ENCODE measurements at places on chromosomes 16 and 17.

GRCh38 chr17:41069031-41069430 is 3.4 kb upstream of the KRTAP2-4 start:
- DNase-seq, result no peak

DNA sequence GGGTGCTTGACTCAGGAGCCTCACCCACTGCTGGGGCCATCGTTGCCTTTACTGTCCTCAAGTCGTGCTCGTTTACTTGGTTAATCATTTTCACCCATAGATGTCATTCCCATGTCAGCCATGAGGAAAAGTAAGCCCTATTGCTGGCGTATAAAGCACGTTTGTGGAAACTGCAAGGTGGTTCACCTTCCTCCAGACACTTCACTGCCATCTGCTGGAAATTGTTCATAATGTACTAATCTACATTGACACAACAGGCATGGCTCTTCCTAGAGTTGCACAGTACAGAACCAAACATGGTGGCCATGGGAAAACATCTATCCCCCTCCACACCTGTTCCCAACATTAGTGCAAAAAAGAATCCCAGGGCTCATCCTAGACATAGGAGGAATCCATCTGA is 116.6 kb downstream of the ZNF18 start:
- DNase-seq, result no peak

GRCh38 chr16:3857189-3858043 is 23.1 kb downstream of the CREBBP start:
- no peak for DNase-seq

DNA sequence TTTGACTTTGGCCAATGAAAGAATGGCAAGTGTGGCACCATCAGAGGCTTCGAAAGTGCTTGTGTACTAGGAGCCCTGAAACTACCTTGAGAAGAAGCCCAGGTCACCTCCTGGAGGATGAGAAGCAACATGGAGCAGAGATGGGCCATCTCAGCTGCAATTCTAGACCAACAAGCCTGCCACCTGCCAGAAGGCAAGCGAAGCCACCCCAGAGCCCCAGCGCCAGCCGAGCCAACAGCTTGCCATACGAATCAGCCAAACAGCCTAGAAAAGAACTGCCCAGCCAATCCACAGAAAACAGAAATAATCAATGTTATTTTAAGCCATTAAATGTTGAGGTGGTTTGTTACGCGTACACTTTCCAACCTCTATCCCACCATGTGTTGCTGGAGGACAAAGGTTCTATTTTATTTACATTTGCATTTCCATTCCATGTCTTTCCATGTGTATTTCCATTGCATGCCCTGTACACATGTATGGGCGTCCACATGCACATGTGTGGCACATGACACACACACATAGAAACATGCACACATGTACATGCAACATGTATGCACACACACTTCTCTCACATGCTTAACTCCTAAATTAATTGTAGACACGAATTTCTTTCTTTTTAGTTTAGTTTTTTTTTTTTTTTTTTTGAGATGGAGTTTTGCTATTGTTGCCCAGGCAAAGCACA is 144.3 kb upstream of the TNRC6C start:
- no peak for DNase-seq

- DNase-seq, result no peak
Measured at GRCh38 chr17:61723183-61723582, 132.2 kb upstream of the NACA2 start.

GRCh38 chr16:53213542-53213941 is 158.8 kb downstream of the CHD9 start:
- DNase-seq, result no peak

GRCh38 chr16:82857693-82858365 is 231.1 kb downstream of the CDH13 start:
- DNase-seq, result no peak

GRCh38 chr17:6711081-6711674 is 2.0 kb downstream of the SLC13A5 start:
- DNase-seq, result no peak

DNA sequence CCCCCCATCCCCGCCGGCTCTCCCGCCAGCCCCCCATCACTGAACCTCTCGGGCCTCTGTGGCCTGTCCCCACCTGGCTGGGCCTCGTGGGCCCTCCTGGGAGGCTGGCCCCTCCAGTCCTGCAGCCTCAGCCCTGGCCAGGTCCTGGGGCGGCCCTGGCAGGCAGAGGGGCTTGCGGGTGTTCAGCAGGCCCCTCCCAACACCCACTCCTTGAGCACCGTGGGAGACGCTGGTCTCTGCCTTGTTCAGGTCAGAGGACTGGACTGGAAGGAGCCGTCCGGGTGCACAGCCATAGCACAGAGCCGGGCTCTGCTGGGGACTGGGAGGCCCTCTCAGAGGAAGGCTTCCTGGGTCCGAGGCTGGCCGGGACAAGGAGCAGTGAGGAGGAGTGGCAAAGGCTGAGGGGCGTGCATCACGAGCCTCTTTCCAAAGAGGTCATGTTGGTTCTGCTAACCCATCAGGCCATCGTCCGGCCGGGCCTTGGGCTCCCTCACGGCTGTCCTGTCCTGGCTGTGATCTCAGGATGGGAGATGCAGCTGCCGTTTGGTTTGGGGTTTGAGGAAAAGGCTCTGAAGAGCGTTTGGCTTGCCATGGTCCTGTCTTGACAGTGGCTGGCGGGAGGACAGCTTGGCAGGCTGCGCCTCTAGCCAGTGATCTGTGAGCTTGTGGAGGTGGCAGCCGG is 6.3 kb upstream of the PABPN1L start:
- no peak for DNase-seq

DNA sequence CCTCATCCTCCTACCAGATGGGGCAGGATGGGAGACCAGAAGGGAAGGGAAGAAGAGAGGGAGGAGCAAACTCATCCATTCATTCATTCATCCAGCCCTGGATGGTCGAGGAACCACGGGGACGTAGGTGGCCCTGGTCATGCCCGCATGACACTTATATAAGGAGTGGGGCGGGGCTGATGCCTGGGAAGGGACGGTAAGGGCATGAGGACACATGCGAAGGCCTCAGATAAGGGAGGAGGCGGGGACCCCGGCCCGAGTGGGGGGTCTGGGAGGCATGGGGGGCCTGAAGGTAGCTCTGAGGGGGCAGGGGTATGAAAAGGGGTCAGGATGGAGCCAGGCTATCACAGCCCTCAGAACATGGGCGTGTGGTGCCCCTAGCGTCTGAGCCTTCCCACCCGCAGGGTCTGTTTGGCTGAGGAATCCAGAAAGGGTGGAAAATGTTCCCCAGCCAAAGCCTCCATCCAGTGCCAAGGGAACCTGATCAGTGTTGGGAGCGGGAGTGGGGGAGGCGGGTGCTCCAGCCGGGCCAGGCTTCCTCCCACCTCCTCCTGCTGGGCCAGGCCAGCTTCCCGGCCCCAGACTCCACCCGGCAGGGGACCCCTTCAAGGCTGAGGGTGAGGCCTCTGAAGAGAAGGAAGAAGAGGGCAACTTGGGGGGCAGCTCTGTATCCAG is 17.6 kb upstream of the CD79B start:
- DNase-seq, result no peak

DNA sequence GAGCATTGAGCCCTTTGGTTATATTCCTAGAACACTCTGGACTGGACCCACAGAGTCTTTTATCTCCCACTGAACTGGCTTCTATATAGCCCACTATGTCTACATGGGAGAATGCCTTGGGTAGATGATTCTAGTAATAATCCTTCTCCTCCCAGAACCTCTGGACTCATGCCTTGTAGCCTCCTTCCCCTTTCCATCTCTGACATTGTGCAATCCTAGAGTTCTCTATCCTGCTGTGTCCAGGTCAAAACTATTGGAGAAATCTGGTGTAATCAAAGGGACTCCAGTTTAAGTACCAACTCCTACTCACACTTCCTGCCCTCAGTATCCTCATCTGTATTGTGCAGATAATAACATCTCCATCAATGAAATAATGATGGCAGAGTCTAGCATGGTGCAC is 9.1 kb downstream of the RCVRN start:
- DNase-seq, result no peak

DNA sequence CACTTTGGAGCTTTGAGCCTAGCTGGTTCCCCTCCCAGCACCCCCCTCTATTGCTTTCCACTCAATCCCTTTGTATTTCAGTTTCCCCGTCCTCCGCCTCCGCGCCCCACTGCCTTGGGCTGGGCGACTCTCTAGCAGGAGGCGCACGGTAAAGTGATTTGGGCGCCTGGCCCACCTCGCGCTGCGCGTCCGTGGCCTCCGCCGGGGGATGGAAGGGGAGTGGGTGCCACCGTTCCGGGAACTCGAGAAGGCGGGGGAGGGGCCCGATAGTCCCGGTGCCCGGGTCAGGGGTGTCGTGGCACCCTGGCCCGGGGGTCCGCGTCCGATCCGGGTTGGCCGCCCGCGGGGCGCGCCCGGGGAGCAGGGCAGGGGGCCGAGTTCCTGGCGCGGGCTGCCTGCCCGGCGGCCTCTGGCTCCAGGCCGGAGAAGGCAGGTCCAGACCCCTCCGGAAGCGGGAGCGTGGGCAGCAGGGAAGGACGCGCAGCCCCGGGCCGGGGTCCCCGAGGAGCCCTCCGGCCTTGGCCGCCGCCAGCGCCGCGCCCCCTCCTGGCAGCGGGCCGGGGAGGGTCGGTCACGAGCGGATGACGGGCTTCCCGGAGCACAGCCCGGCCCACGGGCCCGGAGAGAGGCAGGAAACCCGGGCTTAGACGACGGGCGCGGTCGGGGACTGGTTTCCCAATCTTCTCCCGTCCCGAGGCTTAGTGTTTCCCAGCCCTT is 15.8 kb downstream of the MEOX1 start:
- no peak for DNase-seq

- no peak for DNase-seq
Measured at GRCh38 chr16:23692190-23692837, 13.6 kb downstream of the PLK1 start.

GRCh38 chr16:75226550-75227360 is 8.0 kb downstream of the CTRB1 start:
- DNase-seq, result no peak

GRCh38 chr16:67948015-67948414 is 4.1 kb upstream of the LCAT start:
- DNase-seq, result no peak

DNA sequence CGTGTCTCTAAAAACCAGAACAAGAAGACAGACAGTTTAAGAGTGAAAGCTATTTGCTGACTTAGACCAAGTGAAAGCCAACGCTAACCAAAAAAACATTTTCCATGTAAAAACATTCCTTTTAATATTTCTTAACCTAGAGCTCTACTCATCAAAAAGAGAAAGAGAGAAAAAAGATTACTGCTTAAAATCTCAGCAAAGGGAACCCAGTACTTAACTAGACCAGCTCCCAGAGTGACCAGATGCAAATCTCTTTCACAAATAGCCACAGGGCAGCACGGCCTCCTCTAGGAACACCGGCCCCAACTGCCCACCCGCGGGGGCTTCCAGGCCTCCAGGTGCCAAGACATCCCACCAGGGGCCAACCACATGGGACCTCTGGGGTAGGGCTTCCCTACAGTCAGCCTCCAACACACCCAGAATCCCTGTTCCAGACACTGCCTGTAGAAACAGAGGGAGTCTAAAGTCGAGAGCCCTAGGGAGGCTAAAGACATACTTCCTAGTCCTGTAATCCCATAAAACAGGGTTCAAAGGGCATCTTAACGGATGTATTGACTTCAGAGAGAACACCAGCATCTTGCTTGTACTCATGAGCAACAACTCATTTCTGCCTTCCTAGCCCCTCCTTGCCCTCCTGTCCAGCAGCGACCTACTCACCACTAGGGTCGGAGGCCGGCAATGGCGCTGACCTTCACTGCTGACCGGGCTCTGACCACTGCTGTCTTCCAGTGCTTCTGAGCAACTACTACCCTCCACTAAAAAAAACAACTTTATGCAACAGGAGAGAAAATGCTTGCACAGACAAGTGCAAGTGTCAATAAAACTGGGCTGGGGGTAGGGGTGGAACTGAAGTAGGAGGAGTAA is 21.3 kb downstream of the ZCCHC14 start:
- no peak for DNase-seq

GRCh38 chr16:4938683-4939030 is 1.7 kb upstream of the PPL start:
- DNase-seq, result no peak

Measured in T-helper 2 cell treated with Interferon-gamma antibody and Interleukin-4, amounts not matched to agents 5 μg/mL and 100 μg/mL, for 36 hours (primary cell).